ENCODE measurements at places on chromosomes 16 and 17.
A peak's percentile ranks its signal among the peaks of the same experiment; 100 is the strongest.

DNA sequence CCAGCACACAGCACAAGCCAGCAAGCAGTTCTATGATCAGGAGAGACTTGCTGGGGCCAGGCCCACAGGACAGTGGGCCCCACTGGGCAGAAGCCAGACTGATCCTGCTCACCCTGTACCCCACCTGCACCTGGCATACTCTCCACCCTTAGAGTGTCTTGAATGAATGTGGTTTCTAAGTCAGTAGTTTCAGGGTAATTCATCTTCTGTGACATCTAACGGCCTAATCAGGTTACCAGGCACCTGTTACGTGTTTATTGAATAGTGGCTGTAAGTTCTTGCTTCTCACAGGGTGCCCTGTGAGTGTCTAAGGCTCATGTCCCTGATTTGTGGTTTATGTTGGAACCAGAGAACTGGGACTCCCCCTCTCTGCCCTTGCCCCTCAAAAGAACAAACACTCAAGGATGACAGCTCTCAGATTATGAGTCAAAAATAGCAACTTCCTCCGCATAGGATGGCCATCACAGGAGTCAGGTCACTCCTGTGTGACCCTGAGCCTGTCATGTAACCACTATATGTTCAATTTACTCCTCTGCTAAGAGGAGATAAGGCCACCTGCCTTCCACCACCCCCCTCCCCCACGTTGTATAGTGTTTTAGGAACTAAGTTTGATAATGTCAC lies 7.0 kb upstream of the OR2C1 start:
- no peak for DNase-seq

- no peak for DNase-seq
Observed at GRCh38 chr16:75298267-75298666, 46.8 kb upstream of the BCAR1 start.

- DNase-seq, result peak; percentile 37
Observed at GRCh38 chr17:45852535-45853297, 8.0 kb downstream of the SPPL2C start.

- no peak for DNase-seq
Observed at GRCh38 chr17:9890124-9890523, 14.9 kb downstream of the RCVRN start.

GRCh38 chr17:44095647-44096496 lies 25.3 kb downstream of the G6PC3 start:
- DNase-seq, result peak; percentile 50

DNA sequence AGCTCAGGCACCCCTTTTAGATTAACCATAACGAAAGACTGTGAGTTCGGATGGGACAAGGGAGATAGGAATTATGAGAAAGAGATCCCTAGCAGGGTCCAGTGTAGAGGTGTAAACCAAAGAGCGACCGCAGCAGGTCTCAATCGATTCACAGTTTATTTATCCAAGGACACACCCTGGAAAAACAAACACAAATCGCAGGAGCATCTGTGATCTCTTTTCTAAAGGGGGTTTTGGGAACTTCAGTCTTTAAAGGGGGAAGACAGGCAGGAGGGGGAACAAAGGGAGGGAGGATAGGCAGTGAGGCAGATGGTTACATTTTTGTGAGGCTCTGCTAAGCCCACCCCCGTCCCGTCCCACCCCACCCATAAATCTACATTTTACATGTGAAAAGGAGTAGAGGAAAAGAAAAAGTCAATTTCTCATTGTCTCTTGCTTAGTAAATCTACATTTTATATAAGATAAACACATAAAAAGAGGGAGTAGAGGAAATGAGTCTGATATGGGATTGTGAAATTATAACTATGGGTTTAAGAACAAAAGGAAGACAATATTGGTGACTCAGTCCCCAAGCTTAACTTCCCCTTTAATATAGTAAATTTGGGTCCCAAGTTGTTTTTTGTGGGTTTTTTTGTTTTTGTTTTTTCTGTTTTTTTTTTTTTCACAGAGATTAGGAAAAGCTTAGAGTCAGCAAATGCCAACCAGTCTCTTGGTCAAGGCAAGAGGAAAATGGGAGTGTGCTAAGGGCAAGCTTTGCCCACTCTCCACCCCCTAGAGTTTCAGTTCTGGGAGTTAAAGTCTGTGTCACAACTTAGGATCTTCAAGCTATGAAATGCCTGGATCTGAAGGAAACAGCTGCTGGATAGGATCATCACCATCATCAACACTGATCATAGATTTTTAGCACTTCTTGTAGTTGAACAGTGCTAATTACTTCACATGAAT lies 160.9 kb upstream of the CDH5 start:
- DNase-seq, result no peak

All from renal cortical epithelial cell (primary cell).